ENCODE measurements at places on chromosomes 6 and 20.

DNA sequence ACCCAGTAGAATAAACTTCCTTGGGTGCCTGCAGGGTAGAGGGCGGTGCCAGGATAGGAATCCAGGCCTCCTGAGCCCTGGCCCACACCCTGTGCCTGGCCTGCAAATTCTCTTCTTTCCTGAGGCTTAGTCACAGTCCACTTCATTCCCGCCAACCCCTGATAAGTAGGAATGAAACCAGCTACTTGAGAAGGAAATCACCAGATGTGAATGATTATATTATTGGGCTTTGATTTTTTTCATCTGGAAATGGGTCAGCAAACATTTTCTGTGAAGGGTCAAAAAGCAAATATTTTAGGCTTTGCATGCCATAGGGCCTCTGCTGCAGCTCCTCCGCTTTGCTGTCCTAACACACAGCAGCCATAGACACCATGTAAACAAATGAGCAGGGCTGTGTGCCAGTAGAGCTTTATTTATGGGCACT lies 50.2 kb downstream of the STK35 start:
- DNase-seq = no peak

- DNase-seq = no peak
Measured at GRCh38 chr20:58698741-58699622, 6.4 kb downstream of the NPEPL1 start.

DNA sequence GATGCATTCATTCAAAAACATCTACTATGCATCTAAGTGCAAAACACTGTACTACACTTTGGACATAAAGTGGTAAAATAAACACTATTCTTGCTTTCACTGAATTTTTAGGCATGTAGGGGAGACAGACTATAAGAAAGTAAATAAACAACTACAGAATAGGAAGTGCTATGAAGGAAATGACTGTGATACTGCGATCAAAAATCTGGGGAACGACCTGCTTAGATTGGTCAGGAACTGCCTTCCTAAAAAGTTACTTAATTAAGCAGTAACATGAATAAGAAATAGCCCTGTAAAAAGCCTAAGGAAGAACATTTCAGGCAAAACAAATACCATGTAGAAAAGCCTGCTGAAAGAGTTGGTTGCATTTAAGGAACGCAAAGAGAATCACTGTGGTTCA lies 50.6 kb downstream of the HACE1 start:
- no peak for DNase-seq

DNA sequence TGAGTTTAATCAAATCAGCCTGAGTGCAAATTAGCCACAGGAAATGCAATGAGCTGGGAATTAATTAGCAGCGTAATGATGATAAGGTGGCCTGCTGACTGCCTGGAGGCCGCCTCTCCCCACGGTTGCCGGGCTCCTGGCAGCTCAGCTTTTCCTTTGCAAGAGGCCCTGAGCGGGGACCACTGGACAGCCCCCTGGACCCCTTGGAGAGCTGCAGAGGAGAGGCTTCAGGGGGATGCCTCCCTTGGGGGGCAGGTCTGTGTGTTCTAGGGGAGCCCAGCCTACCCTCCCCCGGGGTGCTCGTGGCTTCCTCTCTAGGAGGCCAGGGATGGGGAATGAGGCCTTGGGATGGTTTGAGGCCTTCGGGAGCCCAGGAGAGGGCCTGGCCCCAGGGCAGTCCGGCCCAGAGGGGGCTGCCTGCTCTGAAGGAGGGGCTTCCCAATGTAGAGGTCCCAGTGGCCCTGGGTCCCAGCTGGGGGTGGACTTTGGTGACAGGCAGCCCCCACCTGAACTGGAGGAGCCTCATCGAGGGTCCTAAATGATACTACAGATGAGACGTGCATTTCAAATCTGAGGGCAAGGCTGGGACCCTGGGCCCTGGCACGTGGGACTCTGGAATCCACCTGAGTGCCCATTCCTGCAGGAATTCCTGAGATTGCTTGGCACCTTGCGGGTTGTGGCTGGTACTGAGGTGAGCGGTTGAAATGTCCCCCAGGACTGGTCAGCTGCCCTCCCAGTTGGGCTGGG lies 66.4 kb upstream of the BHLHE23 start:
- DNase-seq = no peak

GRCh38 chr20:58981628-58982364 lies 740 bp downstream of the NELFCD start:
- peak; percentile 31 for DNase-seq

DNA sequence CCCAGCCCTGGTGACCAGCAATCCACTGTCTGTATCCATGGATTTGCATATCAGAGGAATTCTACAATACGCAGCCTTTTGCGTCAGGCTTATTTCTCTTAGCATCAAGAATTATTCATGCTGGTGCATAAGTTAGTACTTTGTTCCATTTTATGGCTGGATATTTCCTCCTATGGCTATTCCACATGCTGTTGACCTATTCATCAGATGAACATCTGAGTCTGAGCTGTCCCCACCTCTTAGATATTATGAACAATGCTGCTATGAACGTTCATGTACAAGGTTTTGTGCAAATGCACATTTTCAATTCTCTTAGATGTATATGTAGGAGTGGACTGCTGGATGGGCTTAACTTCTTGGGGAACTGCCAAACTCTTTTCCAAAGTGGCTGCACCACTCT lies 79.0 kb upstream of the CST7 start:
- DNase-seq = no peak

- DNase-seq = no peak
Measured at GRCh38 chr20:6848992-6849391, 81.5 kb downstream of the BMP2 start.

DNA sequence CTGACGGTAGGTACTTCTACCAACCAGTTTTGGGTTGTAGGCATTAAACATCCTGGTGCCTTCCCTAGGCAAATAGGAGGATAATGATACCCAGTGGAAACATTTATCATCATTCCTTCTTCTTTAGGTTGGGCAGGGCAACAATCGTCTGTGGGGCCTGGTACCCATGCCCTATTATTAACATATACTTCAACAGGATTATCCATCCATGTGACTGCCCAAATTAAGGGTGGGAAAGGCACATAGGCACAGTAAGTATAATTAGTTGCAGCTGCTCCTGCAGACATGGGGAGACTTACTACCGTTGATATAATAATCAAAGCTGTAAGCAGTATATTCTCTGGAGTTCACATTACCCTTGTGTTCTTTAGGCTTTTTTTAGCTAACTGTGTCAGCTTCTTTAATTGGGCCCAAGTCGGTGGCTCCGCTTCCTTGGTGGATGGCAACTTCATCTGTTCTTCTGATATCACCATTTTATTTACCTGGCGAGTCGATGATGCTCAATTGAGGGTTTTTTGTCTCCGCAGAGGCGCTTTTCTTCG lies 16.8 kb downstream of the RPL7L1 start:
- DNase-seq = no peak

DNA sequence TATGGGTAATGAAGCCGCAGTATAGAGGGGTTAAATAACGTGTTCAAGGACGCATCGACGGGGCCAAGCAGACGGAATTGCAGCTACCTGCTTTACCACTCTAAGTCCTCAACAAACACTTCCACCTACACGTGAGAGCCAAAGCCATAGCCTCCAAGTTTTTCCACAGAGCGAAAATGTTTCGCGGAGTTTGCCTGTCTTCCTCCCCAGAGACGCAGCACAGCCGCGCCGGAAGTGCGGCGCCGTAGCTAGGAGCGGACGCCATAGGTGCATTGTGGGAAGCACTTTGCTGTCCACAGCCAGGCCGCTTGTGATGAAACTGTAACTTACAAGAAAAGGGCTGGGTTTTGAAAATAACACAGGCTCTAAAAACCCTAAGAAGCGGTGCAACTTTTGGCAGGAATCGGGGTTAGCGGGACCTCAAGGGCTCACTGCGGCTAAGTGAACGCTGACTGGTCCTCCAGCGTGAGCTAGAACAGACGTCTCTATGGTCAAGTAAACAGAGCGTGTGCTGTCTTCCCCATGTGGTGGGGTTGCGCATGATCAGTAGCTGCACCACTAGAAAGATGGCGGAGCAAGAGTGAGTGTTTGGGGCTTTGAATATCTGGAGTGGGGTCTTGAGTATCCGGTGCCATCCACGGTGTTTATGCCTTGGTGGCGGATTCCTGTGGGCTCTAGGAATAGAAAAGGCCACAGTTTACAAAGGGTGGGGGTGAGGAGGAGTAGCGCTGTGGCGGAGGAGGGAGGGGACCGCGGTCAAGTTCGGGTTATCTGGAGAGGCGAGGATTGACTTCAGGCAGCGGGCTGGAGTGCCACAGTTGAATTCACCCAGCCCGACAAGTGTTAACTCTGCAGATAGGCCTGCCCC lies at the start of gene RPL7L1:
TSS of gene RPL7L1 (plus strand) at position 245 of the 868 bp plus-strand sequence. CDS start at position 540, 295 bp downstream.
- peak; percentile 91 for DNase-seq

DNA sequence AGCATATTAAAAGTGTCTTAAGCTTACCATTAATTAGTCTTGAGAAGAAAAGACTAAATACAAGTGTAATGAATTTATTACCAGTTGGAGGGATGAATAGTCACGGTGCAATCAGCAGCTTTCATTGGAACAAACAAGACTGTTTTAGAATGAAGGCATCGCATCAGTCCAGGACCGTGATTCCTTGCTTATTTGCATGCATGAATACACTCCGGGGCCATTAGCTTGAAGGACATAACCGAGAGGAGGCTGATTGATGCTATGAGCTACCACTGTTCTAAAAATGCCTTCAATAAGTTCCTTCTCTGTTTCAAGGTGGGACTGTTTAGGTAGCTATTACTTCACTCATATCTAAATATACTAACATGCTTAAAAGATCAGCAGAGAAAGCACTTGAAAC lies 17.9 kb downstream of the PROKR2 start:
- no peak for DNase-seq

DNA sequence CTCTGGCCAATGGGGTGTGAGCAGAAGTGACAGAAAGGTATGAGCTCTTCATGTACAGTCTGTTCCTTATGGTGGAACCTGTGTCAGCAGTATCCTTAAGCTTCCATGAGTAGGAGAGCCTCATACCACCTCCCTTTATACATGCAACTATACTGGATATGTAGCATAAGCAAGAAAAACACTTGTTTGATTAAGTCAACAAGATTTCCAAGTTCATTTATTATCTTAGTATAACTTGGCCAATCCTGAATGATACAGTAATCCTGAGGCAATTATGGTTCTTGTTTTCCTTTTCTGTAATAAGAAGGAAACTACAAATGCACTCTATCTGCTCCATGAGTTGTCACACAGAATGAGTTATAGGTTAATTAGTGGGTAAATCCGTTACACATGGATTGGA lies 409.6 kb upstream of the ID4 start:
- DNase-seq = no peak

DNA sequence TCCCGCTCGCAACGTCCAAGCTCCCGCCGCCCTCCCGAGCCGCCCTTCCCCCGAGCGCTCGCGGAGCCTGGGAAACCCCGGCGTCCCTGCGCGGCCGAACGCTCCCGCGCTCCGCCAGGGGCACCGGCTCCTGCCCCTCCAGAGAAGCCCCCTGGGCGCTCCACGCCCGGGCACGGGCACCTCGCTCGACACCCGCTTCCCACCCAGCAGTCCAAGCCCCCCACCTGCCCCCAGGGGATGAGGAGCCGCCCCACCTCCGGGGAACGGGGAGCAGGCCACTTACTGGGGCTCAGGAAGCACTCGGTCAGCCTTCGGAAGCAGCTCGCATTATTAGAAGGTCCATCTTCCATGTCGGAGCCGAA lies 1.4 kb downstream of the PDE10A start:
- no peak for DNase-seq

- no peak for DNase-seq
Measured at GRCh38 chr6:61841958-61842357, 444.1 kb downstream of the KHDRBS2 start.

- no peak for DNase-seq
Measured at GRCh38 chr6:168514216-168514615, 73.2 kb downstream of the SMOC2 start.

DNA sequence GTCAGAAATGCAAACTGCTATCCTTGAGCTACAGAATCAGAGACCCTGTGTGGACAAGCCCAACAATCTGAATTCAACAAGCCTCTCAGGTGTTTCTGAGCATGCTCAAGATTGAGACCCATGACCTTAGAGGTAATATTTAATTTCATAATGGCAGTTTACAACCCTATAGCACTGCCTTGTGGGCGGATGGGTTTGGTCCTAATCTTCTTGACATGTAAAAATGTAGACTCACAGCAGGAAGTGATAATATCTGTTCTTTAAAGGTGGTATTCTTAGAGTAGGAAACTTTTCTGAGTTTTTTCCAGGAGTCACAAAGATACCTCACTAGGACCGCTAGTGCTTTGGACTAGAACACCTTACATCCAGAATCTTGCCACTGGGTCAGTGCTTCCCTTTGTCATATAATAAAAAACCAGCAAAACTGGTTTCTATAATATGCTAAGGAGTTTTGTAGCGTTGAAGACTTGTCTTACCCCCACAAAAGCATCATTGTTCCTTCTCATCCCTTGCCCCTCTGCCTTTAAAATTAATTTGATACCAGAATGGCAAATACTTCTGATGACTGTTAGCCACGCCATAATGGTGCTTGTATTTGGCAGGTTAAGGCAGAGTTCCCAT lies 52.6 kb downstream of the E2F3 start:
- no peak for DNase-seq

- no peak for DNase-seq
Measured at GRCh38 chr6:64680446-64680845, 1026.6 kb downstream of the EYS start.

- DNase-seq = no peak
Measured at GRCh38 chr6:6750594-6751265, 162.2 kb downstream of the LY86 start.

- peak; percentile 37 for DNase-seq
Measured at GRCh38 chr6:35310265-35310831, 12.7 kb downstream of the DEF6 start.

- DNase-seq = no peak
Measured at GRCh38 chr6:69096681-69097080, 461.6 kb downstream of the ADGRB3 start.

GRCh38 chr6:10719296-10719963 lies 3.4 kb upstream of the TMEM14C start:
- peak; percentile 57 for DNase-seq

DNA sequence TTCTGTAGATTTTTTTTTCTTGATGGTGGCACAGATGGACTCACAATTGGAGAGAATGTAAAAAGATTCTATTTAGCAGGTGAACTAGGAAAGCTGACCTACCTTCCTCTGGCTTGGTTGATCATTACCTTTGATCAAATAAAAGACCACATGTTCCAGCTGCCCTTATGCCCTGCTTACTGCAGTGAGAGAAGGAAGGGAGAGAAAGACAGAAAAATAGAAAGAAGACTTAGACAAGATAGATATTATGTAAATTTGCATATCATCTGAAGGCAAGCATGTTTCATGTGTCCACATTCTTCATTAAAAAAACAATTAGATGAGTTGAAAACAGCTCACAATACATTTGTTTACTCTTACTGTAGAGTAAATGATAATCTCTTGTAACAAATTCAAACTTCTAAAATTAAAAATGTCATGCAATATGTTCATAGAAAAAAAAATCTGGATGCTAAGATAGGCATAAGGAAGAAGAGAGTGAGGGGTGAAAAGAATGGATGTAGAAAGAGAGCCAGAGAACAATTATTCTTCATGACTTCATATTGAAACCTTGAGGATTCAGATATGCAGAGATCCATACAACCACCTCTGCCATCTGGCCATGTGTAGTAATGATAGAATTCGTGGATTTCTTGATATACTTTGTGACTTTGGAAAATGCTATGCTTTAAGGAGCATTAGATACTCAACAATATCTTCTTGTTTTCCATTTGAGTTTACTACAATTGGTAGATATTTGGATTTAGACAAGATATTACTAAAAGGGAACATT lies 71.7 kb downstream of the RFX6 start:
- no peak for DNase-seq

Data from activated CD4-positive, alpha-beta T cell treated with anti-CD3 and anti-CD28 coated beads, Interleukin-10, Interleukin-2, amounts not matched to agents 100 ng/mL and 50 ng/mL, durations not matched to agents 16 hours and 8 hours (primary cell).